ENCODE measurements at places on chromosomes 2 and 18.

DNA sequence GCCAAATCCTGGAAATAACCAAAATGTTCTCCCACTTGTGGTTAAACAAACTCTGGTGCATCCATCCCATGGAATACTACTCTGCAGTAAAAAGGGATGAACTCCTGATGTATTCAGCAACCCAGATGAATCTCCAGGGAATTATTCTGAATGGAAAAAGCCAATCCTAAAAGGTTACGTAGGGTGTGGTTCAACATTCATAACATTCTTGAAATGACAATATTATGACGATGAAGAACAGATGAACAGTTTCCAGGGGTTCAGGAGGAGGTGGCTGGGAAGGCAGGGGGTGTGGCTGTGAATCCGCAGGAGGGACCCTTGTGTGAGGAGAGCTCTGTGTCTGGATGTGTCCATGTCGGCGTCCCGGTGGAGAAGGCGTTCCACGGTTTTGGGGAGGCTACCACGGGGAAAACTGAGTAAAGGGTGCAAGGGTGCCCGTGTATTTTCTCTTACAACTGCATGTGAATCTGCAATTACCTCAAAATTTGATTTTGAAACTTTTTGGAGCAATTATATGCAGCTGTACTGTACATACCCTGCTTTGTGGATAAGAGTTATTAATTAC lies 47.3 kb downstream of the KCNG2 start:
- DNase-seq = no peak

- no peak for DNase-seq
Measured at GRCh38 chr2:121625953-121626352, 23.3 kb downstream of the CLASP1 start.

- DNase-seq = no peak
Measured at GRCh38 chr2:196587739-196588138, 51.8 kb upstream of the CCDC150 start.

DNA sequence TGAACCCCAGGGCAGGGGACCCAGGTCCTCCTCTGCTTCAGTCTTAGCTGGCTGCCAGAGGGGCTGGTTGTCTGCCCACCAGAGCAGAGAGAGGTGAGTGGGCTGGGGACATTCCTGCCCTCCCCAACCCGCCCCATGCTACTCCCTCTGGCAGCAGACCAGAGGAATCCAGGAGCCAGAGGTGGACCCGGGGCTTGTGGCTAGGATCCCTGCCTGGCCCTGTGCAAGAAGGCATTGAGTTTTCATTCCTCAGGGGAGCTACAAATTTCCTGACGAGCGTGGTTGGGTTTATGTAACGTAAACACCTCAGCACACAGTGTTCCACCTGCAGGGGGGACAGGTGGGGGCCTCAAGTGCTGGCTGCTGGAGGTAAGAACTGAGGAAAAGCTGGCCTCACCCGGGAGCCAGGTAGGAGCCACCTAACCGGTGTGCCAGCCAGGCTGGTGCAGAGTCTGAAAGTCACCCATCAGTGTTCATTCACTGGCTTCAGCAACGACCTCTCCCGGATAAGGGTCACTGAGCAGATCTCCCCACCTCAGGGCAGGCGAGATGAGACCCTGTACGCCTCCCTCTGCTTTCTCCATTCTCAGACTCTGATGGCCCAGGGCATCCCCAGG lies 246.8 kb downstream of the DYSF start:
- no peak for DNase-seq
